Stimulated activated CD8-positive, alpha-beta memory T cell treated with anti-CD3 and anti-CD28 coated beads, Interleukin-15, amount 100 ng/mL, for 48 hours (primary cell): ENCODE measurements at places on chromosomes 4 and X.

DNA sequence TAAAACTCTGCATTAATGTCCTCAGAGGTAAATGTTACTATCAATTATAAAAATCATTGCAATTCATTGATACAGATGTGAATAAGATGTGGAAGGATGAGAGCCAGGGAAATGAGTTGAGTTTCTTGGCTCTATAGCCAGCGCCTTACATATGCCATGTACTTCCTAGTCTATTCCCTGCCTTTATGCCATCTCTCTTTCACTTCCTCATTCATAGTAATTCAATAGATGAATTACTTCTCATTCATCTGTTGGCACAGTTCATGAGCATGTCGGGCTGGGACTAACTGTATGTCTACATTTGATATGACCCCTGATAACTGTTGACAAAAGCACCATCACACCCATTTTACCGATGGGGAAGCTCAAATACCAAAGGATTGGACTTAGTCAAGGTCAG, 55.7 kb downstream of the LNX1 start:
- DNase-seq, result no peak

DNA sequence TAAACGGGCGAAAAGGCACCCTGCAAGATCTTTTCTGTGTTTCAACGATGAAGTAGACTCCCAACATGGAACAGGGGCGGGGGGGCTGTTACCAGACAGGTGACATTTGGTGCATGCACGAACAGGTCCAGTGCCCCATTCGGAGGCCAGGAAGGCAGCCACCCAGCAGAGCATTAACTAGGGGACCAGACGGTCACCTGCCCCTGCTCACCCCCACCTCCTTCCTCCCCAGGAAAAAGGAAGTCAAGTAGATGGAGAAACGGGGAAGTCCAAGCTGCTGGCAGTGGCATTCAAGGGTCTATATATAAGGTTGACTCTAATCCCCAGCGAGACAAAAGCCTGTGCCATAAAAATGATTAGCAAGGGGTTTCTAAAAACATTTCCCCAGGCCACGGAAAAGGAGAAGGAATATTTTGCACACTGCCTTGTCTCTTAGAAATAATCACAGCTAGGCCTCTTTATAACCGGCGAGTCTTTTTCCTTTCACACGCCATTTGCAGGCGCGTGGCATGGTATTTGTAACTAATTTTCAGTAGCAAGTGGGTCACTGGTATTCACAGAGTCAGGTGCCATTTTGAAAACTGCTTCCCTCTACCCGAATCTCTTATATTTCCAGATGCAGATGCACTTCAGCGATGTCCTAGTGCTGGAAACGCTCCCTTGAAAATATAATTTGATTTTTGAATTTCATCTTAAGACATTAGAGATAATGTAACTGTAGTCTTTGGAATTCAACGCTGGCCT, 1.2 kb upstream of the TMSB4X start:
- no peak for DNase-seq

- DNase-seq, result no peak
Observed at GRCh38 chrX:103780336-103781061, 3.9 kb downstream of the PLP1 start.

- no peak for DNase-seq
Observed at GRCh38 chr4:120692964-120693363, 229.6 kb downstream of the PRDM5 start.

DNA sequence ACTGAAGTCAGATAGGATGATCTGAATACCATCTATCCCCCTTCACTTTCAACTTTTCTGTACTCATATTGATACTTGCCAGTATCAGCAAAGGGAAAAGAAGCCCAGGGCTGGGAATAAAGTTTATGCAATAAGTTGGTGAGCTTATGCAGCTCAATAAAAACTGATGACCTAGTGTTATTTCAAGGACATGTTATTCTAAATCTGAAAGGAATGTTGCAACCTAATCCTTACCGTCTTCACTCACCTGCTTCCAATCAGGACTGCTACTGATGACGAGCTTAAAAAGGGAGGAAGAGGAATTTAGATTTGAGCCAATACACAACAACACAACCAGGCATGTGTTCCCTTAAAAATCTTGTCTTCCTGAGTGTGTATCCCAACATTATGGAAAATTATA, 419.9 kb downstream of the SPRY1 start:
- DNase-seq, result no peak

DNA sequence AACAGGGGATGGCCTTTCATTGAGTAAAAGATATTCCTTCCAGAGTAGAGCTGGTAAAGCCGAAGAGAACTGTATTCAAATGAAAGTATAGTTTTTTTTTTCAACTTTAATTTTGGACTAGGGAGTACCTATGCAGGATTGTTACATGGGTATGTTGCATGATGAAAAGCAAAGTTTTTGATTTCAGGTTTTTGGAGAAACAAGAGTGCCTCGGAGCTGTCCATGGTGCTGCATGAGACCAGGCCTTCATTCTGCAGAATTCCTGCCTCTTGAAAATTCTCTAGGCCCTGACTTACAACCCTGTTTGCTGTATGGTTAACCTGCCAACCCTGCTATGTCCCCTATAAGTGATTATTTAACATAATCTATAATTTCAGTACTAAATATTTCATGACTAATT, 1065.7 kb upstream of the FTHL17 start:
- no peak for DNase-seq

DNA sequence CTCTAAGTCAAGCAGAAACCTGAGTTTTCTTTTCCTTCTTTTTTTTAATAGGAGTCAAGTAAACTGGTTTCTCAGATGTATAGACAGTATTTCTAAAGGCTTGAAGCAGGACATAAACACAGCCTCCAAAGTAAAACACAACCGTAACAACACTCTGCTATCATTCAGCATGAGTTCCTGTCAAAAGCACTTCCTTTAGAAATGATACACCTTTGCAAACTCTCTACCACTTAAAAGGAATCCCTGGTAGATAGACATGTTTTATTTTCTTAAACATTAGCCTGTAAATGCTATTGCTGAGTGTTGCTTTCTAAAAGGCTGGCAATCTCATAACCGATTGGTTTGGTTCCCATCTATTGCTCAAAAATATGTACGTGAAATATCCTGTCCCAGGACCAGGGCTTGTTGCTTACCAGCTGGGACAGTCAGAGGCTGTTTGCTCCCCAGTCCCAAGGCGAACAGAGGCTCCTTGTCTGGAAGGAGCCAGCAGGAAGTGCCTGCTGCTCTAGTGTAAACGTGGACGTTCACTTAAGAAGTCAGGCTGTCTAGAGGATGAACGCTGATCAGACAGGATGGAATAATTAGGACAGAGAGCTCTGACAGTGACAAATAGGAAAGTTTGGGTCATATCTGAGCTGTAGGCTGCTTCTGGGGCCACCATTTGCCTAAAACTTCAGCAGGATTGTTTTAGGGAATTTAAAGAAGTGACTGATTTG, 173.9 kb upstream of the KLF3 start:
- no peak for DNase-seq

DNA sequence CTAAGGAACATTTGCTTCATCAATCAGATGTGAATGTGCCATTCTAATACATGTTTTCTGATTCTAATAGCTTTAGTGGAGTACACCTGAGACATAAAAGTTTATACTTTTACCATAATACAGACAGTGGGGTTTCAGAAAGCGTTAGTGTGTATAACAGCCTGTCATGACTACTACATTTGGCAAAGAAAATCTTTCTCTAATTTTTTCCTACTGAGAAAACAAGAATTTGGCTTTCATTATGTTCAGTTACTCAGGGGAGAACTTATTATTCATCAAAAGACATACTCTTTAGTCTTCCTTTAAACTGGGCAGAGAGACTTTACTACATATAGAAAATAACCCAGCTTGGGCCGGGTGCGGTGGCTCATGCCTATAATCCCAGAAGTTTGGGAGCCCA, 104.9 kb downstream of the PCDH18 start:
- no peak for DNase-seq

GRCh38 chrX:118503260-118504041, 7.8 kb downstream of the DOCK11 start:
- no peak for DNase-seq

- no peak for DNase-seq
Observed at GRCh38 chr4:10925996-10926395, 241.4 kb upstream of the CLNK start.

- no peak for DNase-seq
Observed at GRCh38 chr4:87423317-87424098, 1.1 kb downstream of the NUDT9 start.

GRCh38 chrX:108224727-108225621, 133.4 kb downstream of the ATG4A start:
- no peak for DNase-seq

- DNase-seq, result no peak
Observed at GRCh38 chrX:35773958-35774564, 24.1 kb upstream of the MAGEB16 start.

DNA sequence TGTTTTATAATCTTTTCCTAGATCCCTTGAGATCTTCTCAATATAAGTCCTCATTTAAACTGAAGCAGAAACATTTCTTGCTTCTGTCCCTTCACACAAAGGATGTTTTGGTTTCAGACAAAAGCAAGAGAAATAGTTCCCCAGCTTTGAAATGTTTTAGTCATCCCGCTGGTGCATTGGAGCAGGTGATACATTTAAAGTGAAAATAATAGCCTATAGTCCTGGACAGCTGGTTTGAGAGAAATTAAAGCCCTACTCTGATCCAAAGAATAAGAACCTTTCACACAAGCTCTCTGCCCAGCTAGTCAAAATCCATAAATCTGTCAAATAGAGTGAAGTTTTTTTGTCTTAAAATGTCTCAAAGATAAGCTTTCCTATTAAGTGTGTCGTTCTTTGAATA, 79.4 kb downstream of the LUZP4 start:
- no peak for DNase-seq

- DNase-seq, result no peak
Observed at GRCh38 chr4:87697272-87697671, 47.2 kb downstream of the DMP1 start.

- no peak for DNase-seq
Observed at GRCh38 chr4:80489798-80490197, 154.3 kb downstream of the CFAP299 start.

DNA sequence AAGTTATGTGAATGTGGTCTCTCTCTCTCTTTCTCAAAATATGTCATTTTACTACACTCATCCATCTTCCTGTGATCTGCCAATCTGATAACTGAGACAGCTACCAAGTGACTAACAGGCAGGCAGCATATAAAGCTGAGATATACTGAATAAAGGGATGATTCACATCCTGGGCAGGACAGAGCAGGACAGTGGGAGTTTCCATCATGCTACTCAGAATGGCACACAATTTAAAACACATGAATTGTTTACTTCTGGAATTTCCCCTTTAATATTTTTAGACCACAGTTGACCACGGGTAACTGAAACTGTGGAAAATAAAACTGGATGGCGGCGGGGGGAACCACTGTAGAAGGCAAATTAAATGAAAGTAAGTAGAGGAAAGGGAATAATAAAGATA, 58.6 kb upstream of the DCTD start:
- no peak for DNase-seq

DNA sequence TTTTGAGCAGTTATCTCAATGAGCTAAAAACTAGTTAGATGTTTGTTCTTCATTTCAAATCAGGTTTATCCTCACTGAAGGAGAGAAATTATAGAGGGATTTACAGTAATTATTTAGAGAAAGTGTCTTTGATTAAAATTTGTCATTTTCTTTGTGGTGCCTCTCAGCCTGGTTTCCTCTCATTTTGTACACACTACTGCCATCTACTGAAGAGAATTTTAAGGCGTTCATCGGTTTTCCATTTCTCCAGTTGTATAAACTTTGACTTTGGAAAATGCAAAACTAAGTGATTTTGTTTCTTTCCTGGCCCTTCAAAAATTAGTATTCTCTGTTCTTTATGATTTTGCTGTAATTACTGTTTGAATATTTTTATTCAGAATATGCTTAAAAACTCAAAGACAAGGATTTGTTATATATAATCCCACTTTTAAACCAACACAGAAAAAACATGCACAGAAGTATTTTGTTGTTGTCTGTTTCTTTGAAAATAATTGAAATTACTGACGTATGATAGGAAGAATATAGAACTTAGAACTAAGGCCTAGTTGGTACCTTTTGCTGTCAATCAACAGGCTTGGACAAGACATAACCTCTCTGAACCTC, 34.4 kb upstream of the ANXA3 start:
- no peak for DNase-seq

- no peak for DNase-seq
Observed at GRCh38 chr4:568351-568652, 7.8 kb downstream of the TMEM271 start.

DNA sequence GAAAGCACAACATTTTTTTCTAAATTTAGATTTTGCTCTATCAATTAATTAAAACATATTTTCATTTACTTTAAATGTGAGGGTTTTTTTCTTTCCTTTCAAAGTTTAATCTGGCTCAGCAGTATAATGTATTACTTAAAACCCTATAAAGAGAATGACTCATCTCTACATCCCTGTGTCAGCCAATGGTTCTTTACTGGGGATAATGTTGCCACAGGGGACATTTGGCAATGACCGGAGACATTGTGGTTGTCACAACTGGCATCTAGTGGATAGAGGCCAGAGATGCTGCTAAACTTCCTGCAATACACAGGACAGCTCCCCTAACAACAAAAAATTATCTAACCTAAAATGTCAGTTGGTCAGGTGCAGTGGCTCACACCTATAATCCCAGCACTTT, 53.8 kb downstream of the SYNPO2 start:
- no peak for DNase-seq

GRCh38 chr4:119955256-119955655, 111.4 kb downstream of the MAD2L1 start:
- no peak for DNase-seq

- no peak for DNase-seq
Observed at GRCh38 chr4:107548211-107548905, 171.7 kb downstream of the PAPSS1 start.

DNA sequence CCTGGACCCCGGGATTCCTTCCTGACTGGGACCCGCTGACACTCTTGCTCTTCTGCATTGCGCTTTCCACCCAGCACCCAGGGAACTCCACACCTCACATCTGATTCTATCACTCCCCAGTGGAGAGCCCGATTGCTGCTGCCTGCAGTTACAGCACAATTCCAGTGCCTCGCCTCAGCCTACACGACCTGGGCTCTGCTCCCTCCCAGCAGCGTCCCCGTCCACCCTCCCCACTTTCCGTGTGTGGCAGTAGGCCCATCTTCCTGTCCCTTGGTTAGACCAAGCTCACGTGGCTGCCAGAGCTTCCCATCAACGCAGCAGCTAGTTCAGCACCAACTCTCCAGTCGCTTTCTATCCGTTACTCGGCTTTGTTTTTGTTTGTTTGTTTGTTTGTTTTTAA, 66.6 kb upstream of the SORBS2 start:
- no peak for DNase-seq

DNA sequence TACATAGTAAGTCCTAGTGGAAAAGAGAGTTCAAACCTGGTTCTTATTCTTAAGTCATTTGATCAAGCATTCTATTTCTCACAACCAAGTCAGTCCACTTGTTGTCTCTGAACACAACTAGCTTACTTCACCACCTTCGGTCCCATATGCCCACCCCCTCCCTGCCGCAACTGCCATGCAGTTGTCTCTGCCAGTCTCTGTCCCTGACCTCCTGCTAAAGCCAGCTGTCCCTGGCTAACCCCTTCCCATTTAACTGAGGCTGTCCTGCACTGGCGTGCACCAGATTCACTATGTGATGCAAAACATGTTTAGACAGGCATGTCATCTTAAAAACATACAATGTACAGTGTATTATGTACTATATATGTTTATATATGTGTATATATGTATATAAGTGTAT, 12.7 kb downstream of the FRAS1 start:
- no peak for DNase-seq
